ENCODE measurements at places on chromosomes 5 and 9.
A peak's percentile ranks its signal among the peaks of the same experiment; 100 is the strongest.

DNA sequence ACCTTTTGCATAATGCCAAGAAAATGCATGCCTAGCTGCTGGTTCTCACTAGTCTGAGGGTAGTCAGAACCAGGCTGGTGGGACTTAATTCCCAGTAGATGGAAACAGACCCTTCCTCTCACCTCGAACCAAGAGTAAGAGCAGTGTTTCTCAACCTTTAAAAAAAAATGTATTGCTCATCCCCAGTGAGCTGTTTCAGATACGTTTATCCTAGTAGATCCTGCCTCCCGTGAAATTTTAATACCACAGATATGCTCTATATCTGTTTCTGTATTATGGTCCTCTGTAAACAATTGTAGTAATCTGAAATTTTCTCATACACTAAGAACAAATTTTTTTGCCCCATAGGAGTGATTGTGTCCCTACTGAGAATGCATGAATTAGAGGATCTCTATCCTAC lies 86.2 kb downstream of the TEK start:
- DNase-seq: no peak

DNA sequence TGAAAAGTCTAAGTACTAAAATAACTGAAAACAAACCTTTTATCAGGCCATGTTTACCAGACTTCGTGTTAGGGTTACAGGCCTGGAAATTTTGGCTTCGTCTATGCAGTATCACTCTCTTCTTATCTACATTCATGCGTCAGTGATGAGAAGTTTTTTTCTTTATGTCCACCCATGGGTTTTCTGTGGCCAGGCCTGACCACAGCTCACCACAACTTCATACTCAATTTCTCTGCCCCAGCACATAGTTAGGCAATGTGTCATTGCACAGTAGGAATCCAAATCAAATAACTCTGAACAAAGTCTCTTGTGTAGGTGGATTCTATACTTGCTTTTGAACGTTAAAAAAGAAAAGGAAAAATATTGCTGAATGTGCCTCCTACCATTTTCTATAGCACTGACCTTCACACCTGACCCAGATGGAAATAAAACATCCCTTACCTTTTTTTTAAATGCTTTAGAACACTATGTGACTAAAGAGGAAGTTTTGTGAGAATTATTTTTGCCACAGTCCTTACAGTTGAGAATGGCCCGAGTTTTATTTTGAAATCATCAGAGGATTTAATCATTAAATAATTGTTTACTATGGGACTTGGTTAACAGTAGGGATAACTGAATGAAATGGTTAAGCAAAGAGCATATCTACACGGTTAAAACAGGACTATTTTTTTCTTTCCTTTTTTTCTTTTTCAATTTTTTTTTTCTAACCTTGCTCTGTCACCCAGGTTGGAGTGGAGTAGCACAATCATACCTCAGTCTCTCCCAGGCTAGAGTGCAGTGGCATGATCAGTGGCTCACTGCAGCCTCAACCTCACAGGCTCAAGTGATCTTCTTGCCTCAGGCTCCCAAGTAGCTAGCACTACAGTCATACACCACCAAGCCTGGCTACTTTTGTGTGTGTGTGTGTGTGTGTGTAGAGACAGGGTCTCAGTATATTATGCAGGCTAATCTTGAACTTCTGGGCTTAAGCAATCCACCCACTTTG lies 1247.0 kb upstream of the ACO1 start:
- no peak for DNase-seq

DNA sequence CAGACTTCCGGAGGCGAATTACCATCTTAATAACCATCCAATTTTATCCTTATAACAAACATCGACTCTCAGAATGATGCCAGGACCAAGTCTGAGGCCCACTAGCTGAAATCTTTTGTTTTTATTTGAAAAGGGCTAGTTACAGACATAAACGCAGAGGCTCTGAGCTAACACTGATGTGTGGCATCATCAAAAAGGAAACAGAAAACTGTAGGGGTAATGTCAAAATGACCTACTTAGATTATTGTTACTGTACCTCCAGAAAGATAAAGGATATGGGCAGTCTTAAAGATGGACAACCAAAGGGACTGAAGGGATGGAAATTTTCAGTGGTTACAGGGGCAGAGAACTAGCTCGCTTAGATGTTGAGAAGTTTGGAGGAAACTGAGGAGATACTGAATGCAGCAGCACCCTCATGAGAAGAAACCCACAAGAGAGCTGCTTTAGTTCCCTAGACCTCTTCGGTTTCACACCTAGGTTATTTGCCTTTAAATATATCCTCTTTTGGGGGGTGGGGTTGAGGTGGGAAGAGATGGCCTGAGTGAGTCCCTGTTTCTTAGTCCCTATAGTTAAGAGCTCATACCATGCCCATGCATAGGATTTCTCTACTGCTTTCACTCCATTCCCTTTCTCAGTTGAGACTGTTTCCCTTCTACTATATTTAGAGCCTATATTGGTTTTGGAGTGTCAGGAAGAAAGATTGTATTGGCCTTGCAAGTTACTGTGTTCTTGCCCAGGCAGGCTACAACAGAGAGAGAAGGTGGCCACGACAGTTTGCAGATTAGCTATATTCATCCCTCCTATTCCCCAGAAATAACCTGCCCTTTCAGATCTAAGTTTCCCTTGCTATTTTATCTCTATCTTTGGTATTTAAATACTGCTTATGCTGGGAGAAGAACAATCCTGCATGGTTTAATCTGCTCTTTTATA lies 320.4 kb upstream of the EFNA5 start:
- peak; percentile 19 for DNase-seq

GRCh38 chr5:21152611-21153010 lies 1164.6 kb upstream of the CDH18 start:
- DNase-seq: no peak

GRCh38 chr5:104325356-104325755 lies 762.8 kb upstream of the NUDT12 start:
- no peak for DNase-seq

GRCh38 chr5:25027061-25027460 lies 382.3 kb upstream of the CDH10 start:
- no peak for DNase-seq

DNA sequence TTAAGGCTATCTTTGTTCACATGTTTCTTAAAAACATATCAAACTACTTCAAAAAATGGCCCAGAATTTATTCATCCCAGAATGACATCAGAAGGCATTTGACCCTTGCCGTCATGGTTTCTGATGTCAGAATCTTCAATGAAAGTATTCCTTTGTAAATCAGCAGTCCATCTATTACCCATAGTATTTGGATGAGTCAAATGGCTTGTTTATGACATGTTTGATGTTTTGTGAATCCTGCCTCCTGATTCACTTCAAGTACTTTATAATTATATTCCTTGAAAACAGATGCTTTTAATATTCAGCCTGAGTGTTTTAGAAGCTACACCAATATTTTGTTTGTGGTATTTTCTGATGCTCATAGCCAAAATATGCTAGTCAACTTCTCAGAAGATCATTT lies 200.8 kb upstream of the MEF2C start:
- DNase-seq: no peak

All from GM13976 (cell line).